Fibroblast of skin of right quadriceps (primary cell): ENCODE measurements at places on chromosomes 16 and 17.

GRCh38 chr17:80362428-80363119, 52.4 kb upstream of the ENDOV start:
- DNase-seq: no peak

DNA sequence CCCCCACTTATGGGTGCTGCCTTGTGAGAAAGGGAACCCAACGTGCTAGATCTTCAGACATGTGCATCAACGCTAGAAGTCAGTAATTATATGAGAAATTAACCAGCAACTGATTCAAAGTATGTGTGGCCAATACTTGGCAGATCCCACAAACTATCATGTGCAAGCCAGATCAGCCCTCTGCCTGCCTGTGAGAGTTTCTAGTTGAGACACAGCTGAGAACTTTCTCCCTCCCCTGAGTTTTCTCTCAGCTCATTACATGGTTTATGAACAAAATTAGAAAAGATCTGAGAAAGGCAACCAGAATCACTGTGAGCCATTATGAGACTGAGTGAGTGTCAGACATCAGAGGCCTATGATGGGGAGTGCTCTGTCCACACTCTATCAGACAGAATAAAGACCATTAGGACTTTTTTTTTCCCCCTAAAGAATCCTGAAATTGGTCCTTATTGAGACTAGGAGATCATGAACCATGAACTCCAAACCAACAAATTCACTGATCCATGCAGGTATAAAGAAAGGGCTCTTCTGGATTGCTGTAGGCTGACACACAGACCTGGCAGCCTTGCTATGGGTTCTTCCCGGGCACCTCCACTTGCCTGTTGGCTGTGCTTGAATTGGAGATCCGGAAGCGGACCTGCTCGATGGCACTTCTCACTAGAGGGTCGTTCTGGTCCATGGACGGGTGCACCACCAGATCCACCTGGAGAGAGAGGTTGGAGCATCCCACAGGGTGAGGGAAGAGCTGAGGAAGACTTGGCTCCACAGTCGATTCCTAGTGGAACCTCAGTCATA, 51.5 kb downstream of the GTF3C1 start:
- DNase-seq: no peak

DNA sequence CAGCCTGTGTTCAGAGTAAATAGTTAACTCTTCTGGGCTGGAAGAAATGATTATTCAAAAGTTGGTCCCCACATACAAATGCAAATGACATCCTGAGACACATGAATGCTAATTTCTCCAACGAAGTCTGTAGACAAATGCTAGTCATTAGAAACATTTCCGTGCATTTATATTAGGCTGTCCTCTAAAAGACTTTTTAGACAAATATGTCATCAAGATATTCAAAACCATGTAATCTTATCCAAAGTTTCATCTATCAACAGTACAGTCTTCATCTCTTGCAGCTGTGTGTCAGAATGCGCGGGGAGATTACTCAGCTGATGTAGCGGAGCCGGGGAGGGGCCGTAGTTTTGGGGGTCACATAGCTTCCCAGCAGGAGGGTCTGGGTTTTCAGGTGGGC, 33.8 kb upstream of the MAF start:
- DNase-seq: no peak

DNA sequence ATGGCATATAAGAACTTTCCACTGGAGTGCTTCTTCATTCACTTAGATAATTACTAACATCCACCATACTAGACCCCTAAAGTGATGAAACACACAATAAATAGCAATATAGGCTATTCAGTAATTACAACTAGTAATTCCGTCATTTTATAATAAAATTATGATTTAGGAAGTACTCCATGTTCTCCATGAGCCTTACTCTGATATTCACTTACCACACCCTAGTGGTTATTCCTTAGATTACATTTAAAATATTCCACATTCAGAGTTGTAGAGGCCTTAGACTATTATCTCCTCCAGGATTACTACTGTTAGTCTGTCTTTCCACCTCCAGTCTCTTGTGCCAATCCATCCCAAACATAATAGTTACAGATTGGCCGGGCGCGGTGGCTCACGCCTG, 62.4 kb downstream of the STH start:
- DNase-seq: no peak

DNA sequence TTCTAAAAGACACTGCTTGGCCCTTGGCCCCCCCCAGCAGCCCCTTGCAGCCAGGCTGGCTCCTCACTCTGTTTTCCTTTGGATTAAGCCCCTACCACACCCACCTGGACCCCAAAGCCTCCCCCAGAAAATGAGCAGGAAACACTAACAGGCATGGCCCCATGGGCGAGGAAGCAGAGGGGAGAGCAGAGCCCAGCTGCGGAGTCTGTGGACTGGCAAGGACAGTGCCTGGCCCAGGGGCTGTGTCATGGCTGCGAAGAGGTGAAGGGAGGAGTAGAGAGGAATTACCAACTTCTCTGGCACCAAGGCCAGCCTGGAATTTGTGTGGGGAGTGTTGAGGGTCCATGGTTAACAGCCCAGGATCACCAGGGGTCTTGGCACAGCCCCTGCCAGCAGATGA, 47.4 kb downstream of the MRC2 start:
- DNase-seq: no peak

DNA sequence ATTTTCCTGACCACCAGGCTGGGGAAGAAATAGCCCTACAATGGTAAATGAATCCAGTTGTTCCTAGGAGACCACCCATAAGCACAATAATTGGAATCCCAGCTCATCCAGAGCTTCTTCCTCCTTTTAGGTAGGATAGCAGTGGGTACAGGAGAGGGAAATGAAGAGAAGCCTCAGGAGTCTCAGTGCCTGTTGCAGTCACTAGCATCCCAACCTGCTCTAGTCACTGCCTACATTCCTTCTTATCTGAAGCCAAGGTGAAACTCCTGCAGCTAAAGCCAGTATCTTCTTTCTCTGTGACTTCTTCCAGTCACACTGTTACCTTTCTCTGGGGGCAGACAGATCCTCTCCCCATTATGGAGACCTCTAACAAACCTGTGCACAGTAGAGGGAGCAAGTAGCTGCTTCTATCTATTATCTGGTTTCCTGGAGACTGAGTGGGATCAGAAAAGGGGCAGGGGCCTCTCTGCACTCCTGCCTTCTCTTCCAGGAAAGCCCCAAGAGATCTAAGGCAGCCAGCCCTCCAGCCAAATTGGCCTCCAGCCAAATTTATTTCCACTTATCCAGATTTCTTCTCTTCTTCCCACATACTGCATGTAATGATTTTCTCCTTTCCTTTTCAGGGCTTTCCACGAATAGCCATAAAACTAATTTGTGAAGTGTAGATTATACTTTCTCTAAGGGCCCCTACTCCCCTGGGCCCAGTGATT, 85.5 kb downstream of the SSH2 start:
- peak; percentile 53 for DNase-seq

DNA sequence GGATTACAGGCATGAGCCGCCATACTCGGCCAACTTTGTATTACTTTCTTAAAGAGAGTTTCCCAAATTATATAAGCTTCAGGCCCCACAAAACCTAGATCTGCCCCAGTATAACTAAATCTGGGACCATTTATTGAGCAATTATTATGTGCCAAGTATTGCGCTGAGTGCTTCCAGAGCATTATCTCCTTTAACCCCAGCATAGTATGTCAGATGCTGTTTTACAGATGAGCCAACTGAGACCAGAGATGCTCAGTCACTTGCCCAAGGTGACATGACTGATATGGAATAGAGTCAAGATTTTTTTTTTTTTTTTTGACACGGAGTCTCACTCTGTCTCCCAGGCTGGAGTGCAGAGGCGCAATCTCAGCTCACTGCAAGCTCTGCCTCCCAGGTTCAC, 1.9 kb upstream of the ERBB2 start:
- no peak for DNase-seq

DNA sequence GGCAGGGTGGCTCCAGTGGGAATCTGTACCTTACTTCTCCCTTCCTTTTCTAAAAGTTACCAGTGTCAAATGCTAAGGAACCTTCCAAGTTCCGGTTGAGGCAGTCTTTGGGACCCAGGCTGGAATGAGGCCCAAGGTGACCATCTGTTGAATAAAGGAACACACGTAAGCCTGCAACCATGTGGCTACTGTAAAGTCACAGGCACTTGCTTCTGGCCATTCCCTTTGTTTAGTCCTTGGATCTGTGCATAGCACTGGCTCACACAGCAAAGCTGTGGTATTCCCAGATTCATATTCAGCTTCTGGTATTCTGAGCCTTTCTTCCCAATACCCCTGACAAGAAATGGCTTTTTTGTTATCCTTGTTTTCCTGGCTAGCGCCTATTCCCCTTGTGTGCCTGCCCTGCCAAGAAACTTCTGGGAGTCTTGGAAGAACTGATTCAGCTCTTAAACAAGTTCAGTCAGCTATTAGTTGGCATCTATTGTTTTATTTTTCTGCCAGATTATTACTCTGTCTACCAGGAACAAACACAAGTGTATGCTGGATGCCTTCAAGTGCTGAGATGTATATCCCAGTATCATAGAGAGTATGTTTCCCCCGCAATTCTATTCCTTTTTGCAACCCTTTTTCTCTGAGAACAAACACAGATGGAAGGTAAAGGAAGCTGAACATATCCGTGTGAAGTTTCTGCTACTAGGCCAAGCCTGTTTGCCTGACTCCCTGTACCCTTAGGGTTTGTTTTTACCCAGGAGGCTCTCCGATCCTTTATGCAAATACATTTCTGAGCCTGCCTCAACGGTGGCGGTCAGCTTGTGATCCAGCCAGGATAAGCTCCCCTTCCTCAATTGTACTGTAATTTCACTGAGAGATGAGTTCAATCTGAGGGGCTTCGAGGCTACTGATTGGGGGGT, 13.2 kb downstream of the TMEM238L start:
- no peak for DNase-seq

- no peak for DNase-seq
Observed at GRCh38 chr16:12146966-12147365, 170.4 kb downstream of the SNX29 start.

GRCh38 chr17:69960755-69961154, 114.3 kb upstream of the KCNJ16 start:
- DNase-seq: no peak

GRCh38 chr16:89442990-89443726, 47.2 kb downstream of the ANKRD11 start:
- DNase-seq: peak; percentile 59

DNA sequence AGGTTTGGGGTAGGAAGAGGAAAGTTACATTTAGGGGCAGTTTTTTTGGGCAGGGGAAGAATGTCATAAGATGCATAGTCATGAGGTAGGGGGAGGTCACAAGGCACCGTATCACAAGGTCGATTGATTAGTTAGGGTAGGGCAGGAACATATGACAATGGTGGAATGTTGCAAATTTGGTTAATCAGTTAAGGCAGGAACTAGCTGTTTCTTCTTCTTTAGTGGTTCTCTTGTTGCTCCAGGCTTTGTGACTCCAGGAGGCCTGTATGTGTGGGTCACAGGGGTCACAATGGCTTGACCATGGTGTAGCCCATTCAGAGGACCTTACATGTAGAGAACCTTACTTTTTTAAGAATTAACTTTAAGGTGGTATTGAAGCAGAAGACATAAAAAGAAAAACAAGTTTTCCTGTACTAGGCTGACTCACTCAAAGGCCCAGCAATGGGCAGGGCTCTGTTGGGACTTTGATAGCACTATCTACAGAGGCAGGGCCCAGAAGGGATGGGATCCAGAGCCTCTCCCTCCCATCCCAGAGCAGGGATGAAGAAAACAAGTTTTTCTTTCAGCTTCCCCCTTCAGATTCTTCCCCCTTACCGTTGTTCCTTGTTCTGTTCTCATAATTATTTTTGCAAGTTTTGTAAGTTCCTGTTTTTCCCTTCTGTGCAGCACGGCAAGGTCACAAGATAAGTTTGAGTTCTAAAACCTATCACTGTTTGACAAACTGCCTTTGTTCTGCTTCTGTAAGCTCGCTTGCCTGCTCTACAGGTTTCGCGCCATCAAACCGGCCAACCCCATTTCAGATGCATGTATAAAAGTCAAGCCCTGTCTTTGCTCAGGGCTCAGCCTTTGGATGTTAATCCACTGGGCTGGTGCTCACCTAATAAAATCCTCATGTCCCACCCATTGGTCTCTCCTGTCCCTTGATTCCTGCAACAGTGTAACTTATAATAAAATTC, 45.8 kb upstream of the ATF7IP2 start:
- no peak for DNase-seq
